ENCODE measurements at places on chromosomes 12 and 14. TPM values are rescaled to one million over a fixed set of nuclear protein-coding genes. Genes with fewer than 3 reads are reported as not detected.

The RNF212B gene
- polyA plus RNA-seq = not detected

The GUCY2C gene
- not detected for polyA plus RNA-seq

DNA sequence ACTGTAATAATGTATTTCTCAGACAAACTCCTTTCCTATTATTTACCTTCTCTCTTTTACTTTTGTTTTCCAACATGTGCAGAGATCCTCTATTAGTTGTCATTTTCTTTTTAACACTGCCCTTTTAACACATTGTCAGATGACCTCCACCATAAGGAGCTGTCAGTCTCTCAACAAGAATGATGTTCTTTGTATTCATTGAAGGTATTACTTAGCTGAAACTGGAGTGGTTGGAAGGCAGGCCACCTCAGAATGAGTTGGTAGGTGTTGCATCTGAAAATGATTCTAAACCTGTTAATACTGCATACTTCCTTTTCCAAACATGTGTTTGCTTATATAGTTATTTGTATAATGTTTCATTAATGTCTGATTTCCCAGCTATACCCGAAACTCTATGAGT lies 16.9 kb downstream of the TMEM117 start:
- DNase-seq = no peak

DNA sequence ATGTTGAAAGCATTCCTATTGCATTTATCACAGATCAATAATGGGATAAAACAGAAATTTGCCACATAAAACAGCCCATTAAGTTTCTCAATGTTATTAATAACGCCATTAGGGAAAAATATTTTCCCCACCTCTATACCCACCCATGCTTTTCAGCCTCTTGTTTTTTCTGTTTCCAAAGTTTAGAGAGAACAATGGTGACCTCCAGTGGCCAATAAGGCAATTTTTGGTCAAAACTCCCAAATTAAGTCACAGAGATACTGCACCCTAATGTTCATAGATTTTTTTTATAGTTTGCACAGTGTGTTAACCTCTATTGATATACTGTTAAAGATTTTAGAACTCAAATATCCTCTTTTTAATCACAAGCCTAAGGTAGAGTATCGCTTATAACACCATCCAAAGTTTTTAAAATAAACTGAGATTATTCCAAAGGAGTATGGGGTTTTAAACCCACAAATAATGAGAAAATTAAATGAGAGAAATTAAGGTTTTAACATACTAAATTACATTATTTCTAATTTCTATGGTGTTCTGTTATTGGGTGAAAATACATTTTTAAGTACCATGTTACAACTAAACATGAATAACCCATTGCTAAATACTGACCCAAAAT lies 184.7 kb upstream of the DCN start:
- peak; percentile 18 for DNase-seq

- DNase-seq = no peak
These were observed 330.8 kb upstream of the SOX5 start for GRCh38 chr12:24280056-24280842.

Measured in IMR-90 (cell line).